A172 (cell line): ENCODE measurements at places on chromosomes 13 and 19. TPM values are rescaled to one million over a fixed set of nuclear protein-coding genes. Genes with fewer than 3 reads are reported as not detected.

SUPT20H gene
- 34.3 and 45.2 TPM in 2 replicates for total RNA-seq

KLK5 gene
- not detected in 2 replicates for total RNA-seq

ZNF816 gene
- total RNA-seq: 10.7 and 12.0 TPM in 2 replicates

DNA sequence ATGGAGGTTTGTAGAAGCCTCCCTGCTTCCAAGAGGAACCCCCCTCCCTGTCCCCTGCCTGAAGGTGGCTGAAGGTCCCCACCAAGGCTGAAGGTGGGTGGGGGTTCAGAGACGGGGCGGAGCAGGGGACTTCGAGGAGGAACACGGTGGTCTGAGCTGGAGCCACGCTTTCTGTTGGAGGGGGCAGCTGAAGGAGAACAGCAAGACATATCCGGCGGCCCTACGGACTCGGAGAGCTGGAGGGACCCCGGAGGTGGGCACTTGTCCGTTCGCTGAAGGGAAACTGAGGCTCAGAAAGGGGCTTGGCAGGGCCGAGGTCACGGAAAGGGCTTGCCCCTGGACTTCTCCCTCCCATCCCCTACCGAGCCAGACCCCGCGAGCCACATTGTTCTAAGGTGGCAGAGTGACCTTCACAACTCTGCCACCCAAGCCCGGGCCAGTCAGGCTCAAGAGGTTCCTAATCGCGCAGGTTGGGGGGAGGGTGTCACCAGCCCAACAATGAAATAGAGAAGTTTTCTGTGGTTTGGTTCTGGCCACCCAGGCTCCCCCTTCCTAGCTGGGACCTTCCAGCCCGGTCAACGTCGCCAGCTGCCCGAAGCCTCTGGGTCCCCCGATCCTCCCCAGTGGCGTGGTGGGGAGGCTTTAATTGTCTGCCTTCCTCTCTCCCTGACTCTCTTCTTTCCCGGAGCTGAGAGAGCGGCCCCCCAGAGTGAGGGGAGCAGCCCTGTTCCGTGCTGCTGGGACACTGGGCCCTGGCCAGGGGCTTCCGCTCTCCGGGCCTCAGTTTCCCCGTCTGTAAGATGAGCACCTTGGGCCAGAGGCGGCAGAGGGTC is 15.5 kb upstream of the KCNN1 start:
- no peak for DNase-seq

DNA sequence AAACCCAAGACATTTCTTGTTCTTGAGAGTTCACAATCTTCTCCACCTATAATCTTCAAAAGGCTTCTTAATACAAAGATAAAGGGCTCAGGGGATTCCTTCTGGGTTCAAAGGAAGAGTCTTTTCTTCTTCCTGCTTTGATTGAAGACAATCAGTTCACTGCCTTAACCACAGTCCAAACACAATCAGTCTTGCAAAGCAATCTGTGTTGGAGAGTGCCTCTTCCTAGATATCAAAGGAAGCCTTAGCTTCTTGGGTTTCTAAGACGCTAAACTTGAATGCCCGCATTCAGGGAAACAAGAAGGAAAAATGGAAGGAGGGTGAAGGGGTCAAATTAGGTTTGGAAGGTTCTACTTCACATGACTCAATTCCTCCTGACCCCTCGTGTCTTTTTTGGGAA is 27.2 kb downstream of the RANBP3 start:
- DNase-seq: no peak

DNA sequence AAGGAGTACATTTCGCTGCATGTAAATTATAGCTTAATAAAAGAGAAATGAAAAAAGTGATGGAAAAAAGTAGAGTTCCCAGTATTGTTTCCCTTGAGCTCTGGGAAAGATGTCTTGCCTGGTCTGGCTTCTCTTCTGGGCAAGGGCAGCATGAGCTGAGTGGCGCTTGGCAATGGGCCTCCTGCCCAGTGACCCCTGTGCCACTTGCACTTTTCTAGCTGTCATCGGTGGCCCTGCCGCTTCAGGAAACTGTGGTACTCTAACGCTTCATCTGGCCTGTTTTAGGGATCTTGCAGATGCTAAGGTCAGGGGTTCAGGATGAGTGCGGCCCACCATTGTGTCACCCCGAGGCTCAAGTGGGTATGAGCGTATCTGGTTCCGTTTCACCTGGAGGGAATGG is 161.4 kb downstream of the MTUS2 start:
- no peak for DNase-seq

DIRAS1 gene
- total RNA-seq: 14.9 and 18.3 TPM in 2 replicates

OSCAR gene
- total RNA-seq: 0.41 TPM in 1 of 2 replicates, not detected in the other

- no peak for DNase-seq
Observed at GRCh38 chr19:3097442-3097871, 3.3 kb downstream of the GNA11 start.

- no peak for DNase-seq
Observed at GRCh38 chr13:51093574-51093973, 17.5 kb downstream of the C13orf42 start.

DNA sequence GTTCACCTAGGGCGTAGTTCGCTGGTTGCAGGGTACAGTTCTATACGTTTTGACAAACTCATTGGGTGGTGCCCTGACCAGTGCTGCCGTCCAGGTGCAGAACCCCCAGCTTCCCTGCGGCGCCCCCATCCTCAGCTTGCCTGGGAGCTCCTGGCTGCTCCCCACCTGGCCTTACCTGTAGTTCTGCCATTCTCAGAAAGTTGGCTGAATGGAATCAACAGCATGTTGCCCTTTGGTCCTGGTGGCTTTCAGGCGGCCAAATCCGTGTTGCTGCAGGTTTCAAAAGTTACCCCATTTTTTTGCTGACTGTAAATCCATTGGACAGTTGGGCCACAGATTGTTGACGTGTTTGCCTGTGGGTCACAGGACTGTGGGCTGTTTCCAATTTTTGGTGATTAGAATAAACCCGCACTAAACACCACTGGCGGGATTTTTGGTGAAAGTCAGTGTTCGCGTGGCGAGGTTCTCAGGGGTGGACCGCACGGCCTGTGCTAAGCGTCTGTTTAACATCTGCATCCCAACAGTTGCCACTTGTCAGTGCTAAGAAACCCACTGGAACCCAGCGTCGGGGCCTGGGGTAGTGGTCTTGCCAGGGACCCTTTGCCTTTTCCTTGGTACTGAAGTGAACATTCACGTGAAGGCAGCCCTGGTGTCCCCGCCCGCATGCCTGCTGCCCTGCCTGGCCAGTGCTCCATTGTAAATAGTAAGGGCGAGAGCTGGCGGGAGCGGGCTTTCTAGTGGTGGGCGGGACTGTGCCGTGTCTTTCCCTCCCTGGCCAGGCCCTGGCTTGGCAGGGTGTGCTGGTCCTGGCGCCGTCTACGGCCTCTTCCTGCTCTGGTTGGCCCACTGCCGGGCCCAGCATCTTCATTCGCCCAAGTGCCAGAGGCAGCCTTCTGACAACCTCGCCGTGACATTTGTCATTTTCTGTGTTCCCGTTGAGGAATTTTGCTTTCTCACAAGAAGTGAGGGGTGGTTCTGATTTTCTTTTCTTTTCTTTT is 3.3 kb downstream of the DOT1L start:
- DNase-seq: peak; percentile 88

DNA sequence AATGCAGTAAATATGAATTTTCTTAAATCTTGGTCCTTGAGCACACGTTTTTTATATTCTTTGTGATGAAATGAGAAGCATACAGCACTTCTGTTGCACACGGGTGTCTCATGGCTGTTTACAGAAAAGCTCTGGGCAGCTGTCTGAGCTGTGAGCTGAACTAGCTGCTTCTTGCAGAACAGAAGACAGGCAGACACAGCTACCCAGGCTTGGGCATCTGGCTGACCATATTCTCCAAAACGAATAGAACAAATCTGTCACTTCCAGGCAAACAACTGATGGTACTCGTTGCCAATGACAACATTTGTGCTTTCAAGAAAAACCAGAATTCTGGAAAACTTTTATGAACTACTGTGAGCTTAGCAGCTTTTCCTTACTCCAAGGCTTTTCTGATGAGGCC is 16.2 kb downstream of the PCID2 start:
- DNase-seq: no peak

DMKN gene
- 4.0 and 4.4 TPM in 2 replicates for total RNA-seq

ZNF256 gene
- total RNA-seq: 3.1 and 3.7 TPM in 2 replicates

SULT2B1 gene
- 0.38 TPM in 1 of 2 replicates, not detected in the other for total RNA-seq

DNA sequence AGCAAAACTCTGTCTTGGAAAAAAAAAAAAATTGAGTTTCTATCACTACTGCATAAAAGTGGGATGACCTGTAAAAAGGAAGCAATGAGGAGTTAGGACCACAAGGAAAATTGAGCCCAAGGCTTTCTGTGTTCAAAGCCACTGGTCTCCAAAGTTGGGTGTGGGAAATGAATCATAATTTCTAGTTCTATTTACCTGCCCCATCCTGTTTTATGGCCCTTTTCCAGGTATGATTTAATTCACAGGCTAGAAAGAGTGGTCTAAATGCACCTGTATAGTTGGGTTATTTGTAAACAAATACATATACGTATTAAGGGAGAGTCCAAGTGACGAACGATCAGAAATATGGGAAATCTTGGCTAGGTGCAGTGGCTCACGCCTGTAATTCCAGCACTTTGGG is 5.9 kb upstream of the DCAF15 start:
- DNase-seq: no peak

DNA sequence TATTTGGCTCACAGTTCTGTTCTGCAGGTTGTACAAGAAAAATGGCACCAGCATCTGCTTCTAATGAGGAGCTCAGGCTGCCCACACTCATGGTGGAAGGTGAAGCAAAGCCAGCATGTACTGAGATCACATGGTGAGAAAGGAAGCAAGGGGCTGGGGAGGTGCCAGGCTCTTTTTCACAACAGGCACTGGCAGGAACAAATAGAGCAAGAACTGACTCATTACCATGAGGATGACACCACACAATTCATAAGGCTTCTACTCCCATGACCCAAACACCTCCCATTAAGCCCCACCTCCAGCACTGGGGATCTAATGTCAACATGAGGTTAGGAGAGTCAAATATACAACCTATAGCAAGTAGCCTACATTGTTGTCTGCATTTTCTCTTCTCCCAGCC is 522.6 kb downstream of the RFC3 start:
- DNase-seq: peak; percentile 74

MBNL2 gene
- total RNA-seq: 176 and 204 TPM in 2 replicates

ATF5 gene
- total RNA-seq: 30.3 and 35.6 TPM in 2 replicates

IFNL4 gene
- not detected in 2 replicates for total RNA-seq

GRCh38 chr19:1774989-1775772 is 21.9 kb downstream of the ONECUT3 start:
- no peak for DNase-seq

LYPD3 gene
- 0.43 TPM in 1 of 2 replicates, not detected in the other for total RNA-seq

OR1M1 gene
- not detected in 2 replicates for total RNA-seq

DNA sequence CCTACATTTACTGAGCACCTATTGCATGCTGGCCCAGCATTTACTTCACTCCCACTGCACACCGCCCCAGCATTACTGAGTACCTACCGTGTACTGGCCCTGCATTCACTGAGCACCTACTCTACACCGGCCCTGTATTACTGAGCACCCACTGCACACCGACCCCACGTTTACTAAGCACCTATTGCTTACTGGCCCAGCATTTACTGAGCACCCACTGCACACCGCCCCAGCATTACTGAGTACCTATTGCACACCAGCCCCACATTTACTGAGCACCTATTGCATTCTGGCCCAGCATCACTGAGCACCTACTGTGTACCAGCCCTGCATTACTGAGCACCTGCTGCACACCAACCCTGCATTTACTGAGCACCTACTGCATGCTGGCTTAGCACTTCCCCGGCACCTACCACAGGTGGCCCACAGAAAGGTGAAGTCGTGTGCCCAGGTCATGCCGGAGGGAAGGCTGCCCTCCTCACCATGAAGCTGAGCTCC is 6.9 kb downstream of the TPGS1 start:
- DNase-seq: no peak

- no peak for DNase-seq
Observed at GRCh38 chr19:33306853-33307792, 4.8 kb upstream of the CEBPA start.

DNA sequence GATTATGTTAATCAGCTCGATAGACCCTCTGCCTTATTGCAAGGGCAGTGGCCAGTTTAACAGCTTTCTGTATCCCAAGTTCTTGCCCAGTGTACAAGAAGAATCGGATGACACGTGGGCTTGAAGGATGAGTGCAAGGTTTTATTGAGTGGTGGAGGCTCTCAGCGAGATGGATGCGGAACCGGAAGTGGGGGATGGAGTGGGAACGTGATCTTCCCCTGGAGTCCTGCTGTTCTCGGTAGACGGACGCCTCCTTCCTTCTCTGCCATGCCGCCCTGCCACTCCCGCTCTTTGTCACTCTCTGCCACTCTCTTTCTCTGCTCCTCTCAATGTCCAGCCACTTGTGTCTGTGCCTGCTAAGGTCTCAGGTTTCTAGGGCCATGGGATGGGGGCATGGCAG is 21.0 kb downstream of the RFXAP start:
- DNase-seq: no peak

DNA sequence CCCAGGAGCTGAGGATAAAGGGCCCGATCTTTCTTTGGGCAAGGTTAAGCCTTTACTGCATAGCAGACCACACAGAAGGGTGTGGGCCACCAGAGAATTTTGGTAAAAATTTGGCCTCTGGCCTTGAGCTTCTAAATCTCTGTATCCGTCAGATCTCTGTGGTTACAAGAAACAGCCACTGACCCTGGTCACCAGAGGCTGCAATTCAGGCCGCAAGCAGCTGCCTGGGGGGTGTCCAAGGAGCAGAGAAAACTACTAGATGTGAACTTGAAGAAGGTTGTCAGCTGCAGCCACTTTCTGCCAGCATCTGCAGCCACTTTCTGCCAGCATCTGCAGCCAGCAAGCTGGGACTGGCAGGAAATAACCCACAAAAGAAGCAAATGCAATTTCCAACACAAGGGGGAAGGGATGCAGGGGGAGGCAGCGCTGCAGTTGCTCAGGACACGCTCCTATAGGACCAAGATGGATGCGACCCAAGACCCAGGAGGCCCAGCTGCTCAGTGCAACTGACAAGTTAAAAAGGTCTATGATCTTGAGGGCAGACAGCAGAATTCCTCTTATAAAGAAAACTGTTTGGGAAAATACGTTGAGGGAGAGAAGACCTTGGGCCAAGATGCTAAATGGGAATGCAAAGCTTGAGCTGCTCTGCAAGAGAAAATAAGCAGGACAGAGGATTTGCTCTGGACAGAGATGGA is 8.4 kb upstream of the CEACAM19 start:
- peak; percentile 66 for DNase-seq

GRCh38 chr19:54158812-54159351 is 639 bp downstream of the LENG1 start:
- peak; percentile 46 for DNase-seq

METTL21C gene
- total RNA-seq: not detected in 2 replicates

- no peak for DNase-seq
Observed at GRCh38 chr13:27259831-27260230, 8.5 kb downstream of the RPL21 start.

- no peak for DNase-seq
Observed at GRCh38 chr19:55676383-55676782, 1.4 kb downstream of the EPN1 start.

DNA sequence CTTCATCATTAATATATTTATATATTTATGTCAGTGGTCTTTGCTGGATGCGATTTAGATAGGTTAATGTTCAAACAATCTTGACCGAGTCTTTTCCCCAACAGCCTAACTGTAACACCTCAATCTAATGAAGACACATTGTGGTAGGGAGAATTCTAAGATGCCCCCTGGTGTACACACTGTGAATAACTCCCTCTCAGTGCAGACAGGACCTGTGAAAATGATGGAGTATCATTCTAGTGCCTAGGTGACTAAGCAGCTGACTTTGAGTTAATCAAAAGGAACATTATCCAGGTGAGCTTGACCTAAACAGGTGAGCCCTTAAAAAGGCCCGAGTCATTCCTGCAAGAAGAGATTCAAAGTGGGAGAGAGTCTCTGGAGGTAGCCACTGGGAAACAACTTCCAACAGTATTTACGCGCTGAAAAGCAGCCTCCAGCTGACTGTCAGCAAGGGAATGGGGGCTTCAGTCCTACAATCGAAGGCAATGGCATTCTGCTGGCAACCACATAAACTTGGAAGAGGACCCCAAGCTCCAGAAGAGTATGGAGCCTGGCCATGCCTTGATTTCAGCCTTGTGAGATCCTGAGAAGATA is 28.0 kb upstream of the KBTBD7 start:
- DNase-seq: peak; percentile 49

PLPPR3 gene
- 7.5 and 12.7 TPM in 2 replicates for total RNA-seq

CYP2A6 gene
- not detected in 2 replicates for total RNA-seq

FCER2 gene
- not detected in 2 replicates for total RNA-seq
